Mesothelial cell of epicardium (in vitro differentiated cells): ENCODE measurements at places on chromosomes 13 and 19. TPM values are rescaled to one million over a fixed set of nuclear protein-coding genes. Genes with fewer than 3 reads are reported as not detected.

- DNase-seq: no peak
Observed at GRCh38 chr19:44367024-44367423, 10.5 kb upstream of the ZNF112 start.

DNA sequence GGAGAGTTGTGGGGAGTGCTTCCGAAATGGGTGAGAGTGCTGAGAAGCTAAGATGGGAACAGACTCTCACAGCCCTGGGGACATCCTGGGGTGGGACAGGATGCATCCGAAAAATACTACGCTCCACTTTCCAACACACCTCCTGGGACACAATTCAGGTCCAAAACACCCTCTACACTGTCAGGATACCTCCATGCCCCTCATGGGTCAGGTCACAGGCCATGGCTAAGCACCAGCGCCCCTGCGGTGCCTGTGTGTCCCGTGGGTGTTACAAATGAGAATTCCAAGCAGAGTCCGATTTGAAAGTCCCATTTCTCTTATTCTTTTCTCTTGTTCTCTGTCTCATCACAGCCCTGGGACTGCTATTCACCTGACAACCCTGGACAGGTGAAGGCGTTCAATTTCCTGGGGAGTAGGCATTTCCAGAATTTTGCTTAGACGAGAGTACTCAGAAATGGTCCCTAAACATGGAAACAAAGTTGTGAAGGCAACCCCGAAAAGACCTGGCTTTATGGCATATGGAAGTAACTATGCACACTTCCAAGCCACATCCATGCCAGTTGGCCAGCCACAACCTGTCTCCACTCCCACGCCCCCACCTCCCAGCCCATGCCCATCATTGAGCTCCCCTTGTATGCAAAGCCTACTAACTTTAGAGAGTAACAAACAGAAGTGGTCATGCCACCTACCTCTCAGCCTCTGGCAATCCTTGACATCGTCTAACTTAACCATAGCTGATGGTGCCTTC lies 87.9 kb upstream of the ZNF507 start:
- DNase-seq: no peak

DNA sequence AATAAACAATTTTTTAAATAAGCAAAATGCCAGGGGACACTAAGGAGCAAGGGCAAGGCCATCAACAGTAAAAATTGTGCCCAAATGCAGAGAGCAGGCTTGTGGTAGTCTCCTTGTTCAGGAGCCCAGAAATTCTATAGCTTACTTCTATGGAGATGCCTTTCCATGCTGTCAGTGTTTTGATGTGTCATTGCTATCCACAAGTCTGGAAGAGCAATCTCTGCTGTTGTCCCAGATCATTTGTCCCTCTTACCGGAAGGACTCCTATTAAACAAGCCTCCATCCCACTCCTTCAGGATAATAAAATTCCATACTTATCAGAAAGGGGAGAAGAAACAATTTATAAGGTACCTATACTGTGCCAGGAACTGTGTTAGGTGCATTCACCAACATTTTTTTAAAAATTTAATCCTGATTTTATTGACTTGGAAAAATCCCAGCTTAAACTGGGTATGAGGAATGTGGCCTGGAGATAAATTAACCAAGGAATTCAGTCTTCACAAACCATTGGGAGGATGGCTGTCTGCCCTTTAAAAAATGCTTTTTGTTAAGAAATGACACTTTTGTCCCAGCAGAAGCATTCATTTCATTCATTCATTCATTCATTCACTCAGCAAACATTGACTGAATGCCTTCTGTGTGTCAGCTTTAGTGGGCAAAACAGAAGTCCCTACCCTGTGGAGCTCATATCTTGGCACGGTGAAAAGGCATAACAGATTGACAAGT lies 26.8 kb upstream of the CYSLTR2 start:
- DNase-seq: no peak

Gene FGF9
- total RNA-seq: 17.3 to 20.9 TPM (median 17.8 TPM) in 3 replicates

DNA sequence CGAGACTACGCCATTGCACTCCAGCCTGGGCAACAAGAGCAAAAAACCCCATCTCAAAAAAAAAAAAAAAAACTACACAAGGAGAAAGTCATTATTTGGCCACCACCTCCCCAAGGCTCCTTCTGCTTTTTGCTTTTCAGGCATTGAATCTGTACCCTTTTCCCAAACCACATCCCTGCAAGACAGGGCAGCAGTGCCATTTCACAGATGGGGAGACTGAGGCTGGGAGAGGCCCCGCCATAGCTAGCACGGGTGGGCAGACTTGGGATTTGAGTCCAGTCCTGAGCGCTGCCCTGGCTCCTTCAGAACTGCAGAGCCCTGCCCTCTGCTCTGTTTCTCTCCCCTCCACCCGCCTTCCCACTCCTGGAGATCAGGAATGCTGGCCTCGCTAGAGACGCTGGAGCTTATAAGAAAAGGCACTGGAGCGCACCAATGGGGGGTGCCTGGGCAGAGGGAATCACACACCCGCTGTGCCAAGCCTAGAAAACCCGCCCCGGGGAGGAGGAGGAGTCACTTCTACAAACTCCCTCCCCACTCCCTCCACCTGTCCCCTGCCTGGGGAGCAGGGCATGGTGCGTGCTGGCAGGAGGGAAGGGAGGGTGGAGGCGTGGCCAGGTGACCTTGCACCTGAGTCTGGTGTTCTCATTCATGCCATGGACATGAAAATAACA lies 17.6 kb downstream of the TJP3 start:
- DNase-seq: no peak
